Activated T-cell treated with anti-CD3 and anti-CD28 coated beads, Interleukin-2, amount 50 U/mL, for 48 hours (primary cell): ENCODE measurements at places on chromosomes 1 and 21.

DNA sequence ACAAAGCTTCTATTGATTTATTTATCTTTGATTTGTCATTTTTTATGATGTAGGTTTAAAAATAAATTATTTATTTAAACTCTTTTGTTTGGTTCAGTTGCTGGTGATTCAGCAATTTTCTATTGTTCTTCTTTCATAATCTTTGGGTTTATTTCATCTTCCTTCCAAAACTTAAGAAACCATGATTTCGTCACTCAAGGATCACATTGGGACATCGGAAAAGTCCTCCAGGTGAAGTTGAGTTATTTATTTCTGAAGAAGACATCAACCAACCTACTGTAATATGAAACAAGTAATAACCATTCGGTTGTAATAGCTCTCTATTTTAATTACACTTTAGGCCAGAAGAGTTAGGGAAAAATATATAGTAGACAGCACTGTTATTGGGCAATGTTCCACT, 23.0 kb upstream of the WLS start:
- DNase-seq = no peak

- no peak for DNase-seq
Observed at GRCh38 chr1:76340056-76340455, 265.5 kb downstream of the ST6GALNAC3 start.

GRCh38 chr1:28200234-28200873, 23.9 kb upstream of the PTAFR start:
- no peak for DNase-seq

DNA sequence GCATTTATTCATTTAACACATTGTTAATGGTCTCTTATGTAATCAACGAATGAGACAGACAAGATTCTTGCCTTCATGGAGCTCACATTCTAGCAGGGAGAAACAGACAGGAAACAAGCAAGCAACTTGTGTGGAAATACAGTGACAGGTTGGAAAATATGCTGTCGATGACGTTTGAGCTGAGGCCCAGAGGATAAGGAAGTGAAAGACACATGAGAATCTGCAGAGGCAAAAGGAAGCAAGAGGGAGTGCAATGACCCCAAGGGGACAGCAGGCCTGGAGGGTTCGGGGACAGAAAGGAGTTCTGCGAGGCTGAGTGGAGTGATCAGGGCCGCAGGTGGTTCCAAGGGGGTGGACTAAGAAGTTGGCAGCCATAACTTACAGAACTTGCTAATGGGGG, 60.6 kb upstream of the AKT3 start:
- DNase-seq = no peak

DNA sequence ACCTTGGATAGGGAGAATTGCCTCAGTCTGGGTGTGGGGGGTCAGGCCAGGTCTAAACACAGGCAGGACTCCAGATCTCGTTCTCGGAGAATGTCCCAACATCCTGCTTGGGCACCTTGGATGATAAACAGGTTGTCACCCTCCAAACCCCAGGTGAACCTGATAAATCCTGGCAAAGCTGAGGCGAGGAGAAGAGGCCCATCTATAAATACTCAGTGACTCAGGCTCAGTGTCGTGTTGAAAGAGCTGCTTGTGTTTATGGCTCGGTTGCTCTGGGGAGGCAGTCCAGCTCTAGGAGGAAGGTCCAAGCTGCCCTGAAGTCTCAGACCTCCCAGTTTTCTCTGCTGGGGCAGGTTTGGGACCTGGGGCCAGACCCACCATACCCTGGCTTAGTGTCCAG, 15.8 kb upstream of the TRIM63 start:
- no peak for DNase-seq

DNA sequence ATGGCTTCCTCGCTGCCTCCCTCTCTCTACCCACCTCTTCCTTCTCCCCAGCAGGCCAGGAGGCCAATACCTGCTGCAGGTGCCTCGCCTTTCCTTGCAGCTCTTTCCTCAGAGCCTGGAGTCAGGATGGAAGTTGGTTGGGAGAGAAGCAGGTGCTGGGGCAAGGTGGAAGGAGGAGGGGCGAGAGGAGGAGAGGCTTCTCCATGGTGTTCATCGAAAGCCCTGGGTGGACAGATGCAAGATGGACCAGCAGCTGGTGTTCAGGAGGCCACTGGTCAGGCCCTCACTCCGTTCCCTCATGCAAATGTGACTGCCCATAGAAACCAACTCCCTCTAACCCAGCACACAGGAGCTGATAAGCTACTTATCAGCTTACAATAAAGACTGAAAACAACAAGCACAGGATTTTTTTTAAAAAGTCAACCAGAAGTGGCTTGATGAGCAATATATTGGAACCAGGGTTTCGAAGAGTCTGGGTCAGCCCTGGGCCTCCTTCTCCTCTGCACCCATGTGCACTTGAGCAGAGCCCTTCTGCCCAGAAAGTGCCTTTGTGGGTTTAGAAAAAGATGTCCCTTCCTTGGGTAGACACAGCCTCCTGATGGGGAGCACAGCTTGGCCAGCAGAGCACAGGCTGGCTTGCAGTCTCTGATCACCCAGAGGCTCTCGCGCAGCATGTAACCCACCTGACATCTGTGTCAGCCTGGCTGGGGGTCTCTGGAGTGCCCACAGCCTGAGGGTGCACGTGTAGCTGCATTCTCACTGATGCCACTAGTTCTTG, 16.6 kb upstream of the GSTM4 start:
- DNase-seq = no peak

GRCh38 chr1:8706291-8706690, 111.1 kb downstream of the RERE start:
- DNase-seq = no peak

GRCh38 chr21:31252611-31253010, 91.5 kb downstream of the TIAM1 start:
- no peak for DNase-seq

DNA sequence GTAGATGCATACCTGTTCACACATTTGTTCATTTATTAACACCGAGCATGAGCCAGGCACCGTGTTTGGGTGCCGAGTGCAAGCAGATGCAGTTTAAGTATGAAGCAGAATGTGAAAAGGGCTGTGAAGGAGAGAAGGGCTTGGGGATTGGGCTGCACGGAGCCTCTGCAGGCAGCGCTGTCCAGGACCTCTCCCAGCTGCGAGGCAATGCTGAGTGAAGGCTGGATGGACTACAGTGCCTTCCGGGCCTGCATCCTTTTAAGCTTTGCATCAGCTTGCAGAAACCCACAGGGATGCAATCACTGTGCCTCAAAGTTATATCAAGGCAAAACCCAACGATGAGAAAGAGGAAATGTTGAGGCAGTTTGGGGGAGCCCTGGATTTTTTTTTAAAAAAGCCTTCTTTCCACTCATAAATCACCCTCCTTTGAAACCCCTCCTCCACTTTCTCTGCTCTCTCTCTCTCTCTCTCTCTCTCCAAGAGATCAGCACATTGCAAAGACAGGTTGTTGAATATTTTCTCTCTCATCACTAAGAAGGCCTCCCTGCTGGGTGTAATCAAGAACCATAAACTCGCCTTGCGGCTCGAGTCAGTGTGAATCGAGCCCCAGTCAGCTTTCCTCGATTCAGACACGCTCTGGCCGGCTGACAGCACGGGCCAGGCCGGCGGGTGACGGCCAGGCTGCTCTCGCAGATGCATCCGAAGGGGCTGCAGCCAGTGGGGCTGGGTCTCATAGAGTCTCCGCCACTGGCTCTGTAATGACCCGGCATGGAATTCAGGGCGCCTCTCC, 89.2 kb upstream of the POU3F1 start:
- DNase-seq = no peak

- DNase-seq = no peak
Observed at GRCh38 chr1:180291004-180291403, 60.9 kb downstream of the LHX4 start.

DNA sequence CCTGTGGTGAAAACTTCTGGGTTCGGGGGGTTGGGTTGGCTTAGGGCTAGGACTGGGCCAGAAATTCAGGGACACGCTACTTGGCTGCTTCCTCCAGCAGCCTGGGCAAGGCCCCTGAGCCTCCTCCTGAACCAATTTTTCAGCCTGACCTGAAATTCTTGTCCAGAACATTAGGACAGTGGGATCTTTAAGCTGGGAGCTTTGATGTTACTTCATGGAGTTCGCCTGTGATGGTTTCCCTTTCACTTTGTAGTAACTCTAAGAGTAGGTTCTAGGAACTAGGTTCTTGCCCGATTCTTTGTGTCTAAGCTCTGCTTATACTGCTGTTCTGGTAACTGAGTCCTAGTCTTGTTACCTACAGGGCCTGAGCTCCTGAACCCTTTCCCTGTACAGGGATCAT, 75.3 kb downstream of the S1PR1 start:
- DNase-seq = no peak
